ENCODE measurements at places on chromosomes 7 and 10. TPM values are rescaled to one million over a fixed set of nuclear protein-coding genes. Genes with fewer than 3 reads are reported as not detected.

GRCh38 chr10:33722067-33722466, 387.6 kb upstream of the NRP1 start:
- DNase-seq: no peak

DNA sequence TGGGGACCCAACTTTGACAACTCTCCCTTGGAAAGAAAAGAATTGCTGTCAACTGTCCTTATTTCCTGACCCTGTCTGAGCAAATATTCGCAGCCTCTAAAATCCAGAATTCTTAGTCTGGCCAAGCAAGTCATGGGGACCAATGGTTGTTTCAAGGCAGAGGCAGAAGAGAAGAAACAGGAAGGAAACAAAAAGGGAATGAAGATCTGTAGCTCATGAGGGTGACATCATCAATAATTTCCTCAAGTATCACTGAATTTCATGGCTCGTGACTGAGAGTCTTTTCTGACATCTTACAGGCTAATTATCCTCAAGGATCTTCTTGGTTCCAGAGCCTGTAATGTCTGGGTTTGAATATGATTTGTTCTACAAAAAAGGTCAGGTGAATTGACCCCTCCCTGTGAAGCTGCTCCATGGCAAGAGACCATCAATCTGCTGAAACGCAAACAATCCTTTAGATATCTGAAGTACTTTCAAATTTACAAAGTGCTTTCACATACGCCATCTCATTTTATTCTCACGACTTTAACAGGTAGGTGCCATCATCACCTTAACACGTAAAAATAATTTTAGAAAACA, 5.8 kb downstream of the CDK6 start:
- no peak for DNase-seq

DNA sequence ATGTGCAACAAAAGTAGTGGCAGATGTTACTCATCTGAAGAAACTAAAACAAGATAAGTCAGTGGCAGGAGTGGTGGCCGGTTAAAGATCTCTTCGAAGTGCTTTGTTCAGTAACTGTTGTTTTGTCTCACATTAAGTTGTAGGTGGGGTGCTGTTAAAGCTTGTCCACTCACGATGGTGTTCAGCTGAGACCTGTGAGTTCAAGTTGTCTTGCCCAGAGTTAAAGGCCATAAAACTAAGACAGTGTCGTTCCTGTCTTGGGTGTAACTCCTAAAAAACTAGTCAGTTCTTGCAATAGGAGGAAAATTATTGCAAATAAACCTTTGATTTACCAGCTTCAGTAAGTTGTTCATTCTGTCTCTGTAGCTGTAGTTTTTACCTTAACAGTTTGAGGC, 857 bp upstream of the FOXP2 start:
- no peak for DNase-seq

DNA sequence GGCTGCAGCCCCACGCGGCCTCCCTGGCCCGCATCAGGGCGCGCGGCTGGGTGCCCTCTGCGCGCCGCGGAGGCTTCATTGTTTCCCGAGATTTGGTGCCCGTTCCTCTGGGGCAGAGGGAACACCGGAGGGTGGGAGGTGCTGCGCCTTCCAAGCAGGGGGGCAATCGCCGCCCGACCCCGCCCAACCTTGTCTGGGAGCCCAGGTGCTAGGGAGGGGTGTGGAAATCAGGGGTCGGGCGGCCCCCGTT, 1.0 kb upstream of the NRP1 start:
- DNase-seq: no peak

- DNase-seq: no peak
These were observed 152.0 kb downstream of the MACC1 start for GRCh38 chr7:20064974-20065862.

GRCh38 chr7:116588641-116589594, 64.1 kb downstream of the CAV1 start:
- peak; percentile 72 for DNase-seq

DNA sequence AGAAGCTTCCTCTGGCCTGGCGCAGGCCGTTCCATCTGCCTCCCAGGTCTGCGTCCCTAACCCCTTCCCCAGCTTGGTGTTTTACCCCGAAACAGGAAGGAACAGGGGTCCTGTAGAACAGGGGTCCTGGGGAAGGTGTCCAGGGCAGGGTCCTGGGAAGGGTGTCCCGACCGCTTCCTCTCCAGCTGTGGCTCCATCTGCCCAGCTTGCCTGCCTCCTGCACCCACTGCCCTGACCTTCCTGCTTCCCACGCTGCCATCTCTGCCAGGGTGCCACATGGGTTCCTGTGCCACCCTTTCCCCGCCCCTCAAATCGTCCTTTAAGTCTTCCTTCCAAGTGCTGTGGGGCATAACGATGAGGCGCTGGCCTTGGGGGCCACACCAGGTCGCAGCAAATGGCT, 32.4 kb downstream of the WDR86 start:
- DNase-seq: no peak

- DNase-seq: peak; percentile 98
These were observed 9.4 kb upstream of the PSAP start for GRCh38 chr10:71860243-71861029.

- DNase-seq: no peak
These were observed 49.6 kb upstream of the BTRC start for GRCh38 chr10:101304316-101304715.

CRHR2 gene
- not detected for total RNA-seq

TNS3 gene
- 20.0 TPM for total RNA-seq

WEE2 gene
- total RNA-seq: not detected

CEP55 gene
- 76.0 TPM for total RNA-seq

Data from NCI-H460 (cell line).